Calu3 (cell line): ENCODE measurements at places on chromosomes 12 and 14. TPM values are rescaled to one million over a fixed set of nuclear protein-coding genes. Genes with fewer than 3 reads are reported as not detected.

KRT6B gene
- total RNA-seq = 2.2 and 5.6 TPM in 2 replicates

TMEM119 gene
- total RNA-seq = not detected in 2 replicates

SLC2A13 gene
- 8.4 and 9.4 TPM in 2 replicates for total RNA-seq

LRRK2 gene
- total RNA-seq = 0.73 and 2.0 TPM in 2 replicates

SMOC1 gene
- total RNA-seq = 21.4 and 39.6 TPM in 2 replicates

MANSC4 gene
- total RNA-seq = not detected in 2 replicates

NDRG2 gene
- 10.8 and 16.0 TPM in 2 replicates for total RNA-seq

FOXN4 gene
- not detected in 2 replicates for total RNA-seq

ANKRD52 gene
- total RNA-seq = 45.3 and 50.6 TPM in 2 replicates

SERPINA6 gene
- total RNA-seq = 4.5 and 5.8 TPM in 2 replicates

HVCN1 gene
- 0.71 and 0.99 TPM in 2 replicates for total RNA-seq

VCPKMT gene
- total RNA-seq = 7.1 and 8.8 TPM in 2 replicates

CD4 gene
- total RNA-seq = not detected in 2 replicates

PMEL gene
- total RNA-seq = 1.6 and 2.1 TPM in 2 replicates

OR4E2 gene
- total RNA-seq = not detected in 2 replicates

CIROP gene
- not detected in 2 replicates for total RNA-seq

MSI1 gene
- 0.56 and 1.4 TPM in 2 replicates for total RNA-seq

NT5DC3 gene
- total RNA-seq = 18.1 and 24.0 TPM in 2 replicates

CFAP251 gene
- total RNA-seq = 3.8 and 5.0 TPM in 2 replicates

DTX3 gene
- 23.1 and 25.9 TPM in 2 replicates for total RNA-seq

RFX4 gene
- 0.27 TPM in 1 of 2 replicates, not detected in the other for total RNA-seq

RNASE3 gene
- total RNA-seq = not detected in 2 replicates

ADAM21 gene
- 0.17 and 0.22 TPM in 2 replicates for total RNA-seq

KRT78 gene
- total RNA-seq = 0.59 and 0.69 TPM in 2 replicates

RFLNA gene
- total RNA-seq = not detected in 2 replicates

PMCH gene
- not detected in 2 replicates for total RNA-seq

ANO4 gene
- total RNA-seq = 1.3 and 1.9 TPM in 2 replicates

KRT3 gene
- total RNA-seq = not detected in 2 replicates

SOAT2 gene
- not detected in 2 replicates for total RNA-seq

NEDD1 gene
- 47.5 and 49.0 TPM in 2 replicates for total RNA-seq

C12orf42 gene
- not detected in 2 replicates for total RNA-seq

ABCD2 gene
- not detected in 2 replicates for total RNA-seq

AQP6 gene
- 0.86 and 0.94 TPM in 2 replicates for total RNA-seq

CIDEB gene
- total RNA-seq = 0.17 TPM in 1 of 2 replicates, not detected in the other

GDF3 gene
- total RNA-seq = not detected in 2 replicates

TAS2R10 gene
- total RNA-seq = 1.5 and 1.7 TPM in 2 replicates

PTPRO gene
- 0.24 TPM in 1 of 2 replicates, not detected in the other for total RNA-seq

DLGAP5 gene
- total RNA-seq = 48.7 and 54.3 TPM in 2 replicates

SERPINA10 gene
- total RNA-seq = not detected in 2 replicates

RERGL gene
- total RNA-seq = 7.0 and 9.2 TPM in 2 replicates

ST8SIA1 gene
- total RNA-seq = not detected in 2 replicates

TMCC3 gene
- total RNA-seq = 4.0 and 6.8 TPM in 2 replicates

TAS2R43 gene
- total RNA-seq = 1.7 and 1.8 TPM in 2 replicates

IGFBP6 gene
- 25.4 and 67.0 TPM in 2 replicates for total RNA-seq

FGF6 gene
- total RNA-seq = not detected in 2 replicates

CISTR gene
- not detected in 2 replicates for total RNA-seq

PRICKLE1 gene
- total RNA-seq = 7.0 and 12.7 TPM in 2 replicates

SDSL gene
- total RNA-seq = 19.9 and 25.5 TPM in 2 replicates

ASB8 gene
- total RNA-seq = 19.2 and 20.4 TPM in 2 replicates

TRHDE gene
- 31.6 and 43.7 TPM in 2 replicates for total RNA-seq

TPPP2 gene
- not detected in 2 replicates for total RNA-seq

PIANP gene
- not detected in 2 replicates for total RNA-seq

RDH11 gene
- 117 and 133 TPM in 2 replicates for total RNA-seq

STXBP6 gene
- 6.4 and 7.9 TPM in 2 replicates for total RNA-seq

IGF1 gene
- total RNA-seq = not detected in 2 replicates

REP15 gene
- total RNA-seq = 0.78 and 0.83 TPM in 2 replicates

CMA1 gene
- total RNA-seq = not detected in 2 replicates

MON2 gene
- 46.7 and 48.6 TPM in 2 replicates for total RNA-seq

GALNT9 gene
- total RNA-seq = 0.54 and 1.5 TPM in 2 replicates

SLCO1B1 gene
- total RNA-seq = 1.4 and 1.7 TPM in 2 replicates
